ENCODE measurements at places on chromosomes 12 and 14.
A peak's percentile ranks its signal among the peaks of the same experiment; 100 is the strongest.

DNA sequence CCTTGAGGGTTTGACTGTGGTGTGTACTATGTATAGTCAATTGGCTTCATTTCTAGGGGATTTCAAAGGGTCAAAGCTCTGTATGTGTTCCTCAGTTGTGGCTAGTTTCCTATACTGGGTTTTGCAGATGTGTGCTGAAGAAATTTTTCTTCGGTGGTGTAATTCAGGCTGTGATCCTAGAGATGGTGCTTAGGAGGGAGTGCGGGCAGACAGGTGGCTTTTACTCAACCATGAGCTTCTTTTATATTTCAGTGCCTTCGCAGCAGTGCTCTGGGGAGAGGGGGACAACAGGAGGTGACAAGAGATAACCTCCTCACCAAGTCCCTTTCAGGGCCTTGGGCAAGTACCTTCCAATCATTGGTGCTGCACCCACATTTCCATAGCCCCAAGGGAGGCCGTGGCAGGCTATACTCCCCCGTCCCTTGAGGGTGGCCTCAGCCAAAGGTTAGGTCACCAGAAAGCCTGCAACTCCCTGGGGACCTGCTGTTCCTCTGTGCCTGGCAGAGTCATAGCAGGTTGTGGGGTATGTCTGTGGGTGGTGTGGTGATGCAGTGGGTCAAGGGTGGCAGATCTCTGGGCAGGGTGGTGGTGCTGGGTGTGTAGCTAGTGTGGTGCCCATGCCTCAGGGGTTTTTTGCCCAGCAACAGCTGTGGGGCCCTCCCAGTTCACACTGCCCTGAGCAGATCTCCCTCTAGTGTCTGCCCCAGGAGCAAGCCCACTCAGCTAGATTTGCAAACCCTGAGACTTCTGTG, 37.0 kb upstream of the TMX1 start:
- DNase-seq: no peak

GRCh38 chr14:38176379-38176778, 31.3 kb upstream of the SSTR1 start:
- DNase-seq: no peak

DNA sequence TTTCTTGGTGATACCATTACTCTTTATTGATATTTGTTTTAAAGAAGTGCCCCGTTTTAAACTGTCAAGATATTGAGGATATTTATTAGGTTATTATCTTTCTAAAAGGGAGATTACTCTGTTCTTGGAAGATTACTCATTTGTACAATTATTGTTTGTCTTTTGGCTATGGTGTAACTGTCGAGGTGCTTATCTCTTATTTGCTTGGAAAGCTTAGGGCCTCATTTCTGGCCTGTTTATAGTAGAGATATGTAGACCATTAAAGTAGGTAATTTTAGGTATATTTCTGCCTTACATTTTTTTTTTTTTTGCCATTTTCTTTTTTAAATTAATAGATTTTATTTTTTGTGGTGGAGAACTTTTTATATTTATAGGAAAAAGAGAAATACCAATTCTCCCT, 74.2 kb downstream of the KTN1 start:
- DNase-seq: no peak

- DNase-seq: no peak
These were observed 15.7 kb downstream of the NDUFA12 start for GRCh38 chr12:94987801-94988200.

GRCh38 chr12:89392391-89392790, 40.1 kb upstream of the DUSP6 start:
- DNase-seq: no peak

DNA sequence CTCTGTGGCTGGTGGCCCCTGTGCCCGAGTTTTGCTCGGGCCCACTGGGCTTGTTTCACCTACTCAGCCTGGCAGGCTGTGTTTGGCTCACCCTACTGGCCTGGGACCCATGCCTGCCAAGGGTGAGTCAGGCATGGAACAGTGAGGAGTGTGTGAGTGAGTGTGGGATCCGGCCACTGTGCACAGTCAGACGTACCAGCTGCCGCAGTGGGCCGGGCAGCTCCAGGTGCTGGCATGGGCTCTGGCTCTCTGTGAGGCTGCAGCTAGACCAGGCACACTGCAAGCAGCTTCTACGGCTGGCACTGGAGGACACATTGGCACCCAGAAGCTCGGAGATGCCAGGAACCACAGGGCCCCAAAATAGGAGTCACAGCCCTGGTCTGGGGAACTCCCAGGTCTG, 40.6 kb downstream of the HSD17B6 start:
- DNase-seq: no peak

GRCh38 chr12:118368821-118369220, 3.9 kb downstream of the TAOK3 start:
- no peak for DNase-seq

GRCh38 chr14:90332271-90332584, 487 bp upstream of the NRDE2 start:
- DNase-seq: no peak

DNA sequence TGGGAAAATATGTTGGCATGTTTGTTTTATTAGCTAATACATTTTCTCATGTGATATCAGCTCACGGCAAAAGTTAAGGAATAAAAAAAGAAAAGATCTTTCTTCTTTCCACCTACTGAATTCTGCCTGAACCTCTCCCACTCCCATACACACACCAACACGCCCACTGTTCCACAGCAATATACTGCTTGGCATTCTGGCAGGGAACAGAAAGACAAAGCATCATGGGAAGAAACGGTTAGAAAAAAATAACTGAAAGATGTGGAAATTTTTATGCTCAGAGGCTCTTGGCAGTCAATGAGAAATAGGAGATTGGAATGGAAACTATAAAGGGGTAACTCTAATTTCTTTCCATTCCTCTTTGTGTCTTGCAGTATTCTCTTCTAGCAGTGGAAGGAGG, 268.5 kb downstream of the FOXG1 start:
- no peak for DNase-seq

DNA sequence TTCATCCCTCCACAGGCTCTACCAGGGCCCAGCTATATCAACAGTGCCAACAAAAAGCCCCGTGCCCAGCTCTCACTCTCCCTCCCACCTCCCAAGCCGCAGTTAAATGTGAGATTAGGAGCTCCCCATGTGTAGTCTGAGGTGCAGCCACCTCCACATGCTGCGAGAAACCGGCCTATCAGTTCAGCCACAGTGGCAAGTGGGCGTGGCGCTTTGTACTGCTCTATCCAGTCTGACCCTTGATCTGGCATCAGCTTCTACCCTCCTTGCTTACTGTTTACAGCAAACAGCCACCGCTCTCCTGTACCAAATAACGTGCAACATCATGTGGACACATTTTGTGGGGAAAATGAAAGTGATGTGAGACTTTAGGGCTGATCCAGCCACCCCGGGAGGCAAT, 1.7 kb downstream of the PLEK2 start:
- no peak for DNase-seq

DNA sequence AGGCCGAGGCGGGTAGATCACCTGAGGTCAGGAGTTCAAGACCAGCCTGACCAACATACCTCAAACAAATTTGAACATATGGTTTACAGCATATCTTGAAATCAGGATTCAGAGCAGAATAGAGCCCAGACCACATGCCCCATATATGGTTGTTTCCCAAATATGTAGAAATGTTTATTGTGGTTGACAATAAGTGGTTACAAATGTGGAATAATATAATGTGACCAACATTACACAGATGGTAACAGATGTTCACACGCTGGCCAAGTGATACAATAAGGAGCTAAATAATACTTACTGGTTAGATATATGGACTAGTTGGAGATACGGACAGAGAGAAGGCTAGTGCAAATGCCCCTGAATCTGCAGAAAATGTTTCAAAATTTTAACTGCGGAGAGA, 85.3 kb downstream of the MAPKAPK5 start:
- no peak for DNase-seq

GRCh38 chr12:51421266-51421884, 3.3 kb upstream of the SLC4A8 start:
- peak; percentile 83 for DNase-seq

- no peak for DNase-seq
These were observed 323.6 kb downstream of the ZFP36L1 start for GRCh38 chr14:68469208-68469713.

- DNase-seq: no peak
These were observed 29.8 kb downstream of the ERG28 start for GRCh38 chr14:75630695-75631452.

DNA sequence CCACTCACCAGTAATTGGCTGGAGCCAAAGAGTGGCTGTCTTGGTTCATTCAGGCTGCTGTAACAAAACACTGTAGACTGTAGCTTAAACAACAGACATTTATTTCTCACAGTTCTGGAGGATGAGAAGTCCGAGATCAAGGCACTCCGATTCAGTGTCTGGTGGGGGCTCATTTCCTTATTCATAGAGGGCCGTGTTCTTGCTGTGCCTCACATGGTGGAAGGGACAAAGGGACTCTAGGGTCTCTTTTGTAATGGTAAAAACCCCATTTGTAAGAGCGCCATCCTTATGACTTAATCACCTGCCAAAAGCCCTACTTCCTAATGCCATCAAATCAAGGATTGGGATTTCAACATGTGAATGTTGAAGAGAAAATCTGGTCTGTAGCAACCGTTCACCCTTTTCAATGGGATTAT, 34.7 kb upstream of the CDKN3 start:
- no peak for DNase-seq

- DNase-seq: no peak
These were observed 25.0 kb downstream of the LARP4 start for GRCh38 chr12:50425589-50426258.

- peak; percentile 56 for DNase-seq
These were observed 6.4 kb upstream of the GPR68 start for GRCh38 chr14:91250912-91251311.

GRCh38 chr12:27180906-27181505, 63.1 kb upstream of the STK38L start:
- DNase-seq: no peak

GRCh38 chr14:68174446-68174845, 354.9 kb downstream of the RAD51B start:
- DNase-seq: no peak

- DNase-seq: no peak
These were observed 135.3 kb downstream of the SMOC1 start for GRCh38 chr14:70014406-70015095.

DNA sequence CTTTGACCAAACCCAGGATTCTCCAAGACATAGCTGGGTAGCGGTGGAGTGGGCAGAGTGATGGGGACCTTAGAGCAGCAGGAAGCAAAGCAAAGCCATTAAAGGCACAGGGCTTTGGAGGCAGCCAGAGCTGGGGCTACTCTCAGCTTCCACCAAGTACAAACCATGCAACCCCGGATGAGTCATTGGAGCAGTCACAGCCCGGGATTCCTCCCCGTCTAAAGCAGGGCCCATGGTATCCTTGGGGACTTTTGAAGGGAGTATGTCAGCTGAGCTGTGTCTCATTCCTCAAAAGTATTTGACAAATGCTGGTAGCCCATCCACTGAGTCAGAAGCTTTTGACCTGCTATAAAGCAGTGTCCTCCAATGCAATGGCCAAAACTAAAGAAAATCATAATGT, 9.7 kb upstream of the IFI27 start:
- DNase-seq: peak; percentile 89

DNA sequence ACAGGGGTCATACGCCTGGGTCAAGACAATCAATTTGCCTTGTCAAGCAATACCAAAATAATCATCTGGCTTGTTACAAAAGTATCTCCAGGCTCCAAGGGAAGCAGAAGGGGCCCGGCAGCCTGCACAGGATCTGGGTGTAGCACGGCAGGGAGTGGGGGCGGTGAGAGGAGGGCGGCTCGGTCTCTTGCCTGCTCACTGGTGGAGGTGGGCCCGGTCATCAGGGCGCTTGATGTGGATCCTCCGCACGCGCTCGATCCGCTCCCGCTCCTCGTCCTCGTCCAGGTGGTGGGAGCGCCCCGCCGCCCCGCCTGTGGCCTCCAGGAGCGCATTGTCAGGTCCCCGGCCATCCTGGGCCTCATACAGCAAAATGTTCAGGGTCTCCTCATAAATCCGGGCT, 25.7 kb downstream of the KCTD10 start:
- DNase-seq: no peak

GRCh38 chr12:120649442-120650232, 9.2 kb downstream of the CABP1 start:
- DNase-seq: no peak

DNA sequence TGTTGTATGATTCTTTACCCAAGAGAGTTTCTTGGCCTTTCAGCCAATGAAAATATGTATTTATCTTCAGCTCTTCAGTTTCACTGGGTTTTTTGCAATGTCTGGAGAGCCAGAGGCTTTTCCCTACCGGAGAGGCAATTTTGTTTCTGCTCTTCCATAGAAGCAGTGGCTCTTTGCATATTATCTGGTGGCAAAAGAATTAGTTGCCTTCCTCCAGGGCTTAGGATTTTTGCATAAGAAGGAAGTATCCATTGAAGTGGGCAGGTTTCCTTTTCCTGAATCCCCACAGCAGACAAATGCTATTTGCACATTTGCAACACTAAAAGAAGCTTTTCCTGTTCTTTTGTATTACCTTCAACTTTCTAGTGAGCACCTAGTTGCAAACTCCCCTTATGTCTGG, 75.2 kb downstream of the NTS start:
- DNase-seq: no peak

DNA sequence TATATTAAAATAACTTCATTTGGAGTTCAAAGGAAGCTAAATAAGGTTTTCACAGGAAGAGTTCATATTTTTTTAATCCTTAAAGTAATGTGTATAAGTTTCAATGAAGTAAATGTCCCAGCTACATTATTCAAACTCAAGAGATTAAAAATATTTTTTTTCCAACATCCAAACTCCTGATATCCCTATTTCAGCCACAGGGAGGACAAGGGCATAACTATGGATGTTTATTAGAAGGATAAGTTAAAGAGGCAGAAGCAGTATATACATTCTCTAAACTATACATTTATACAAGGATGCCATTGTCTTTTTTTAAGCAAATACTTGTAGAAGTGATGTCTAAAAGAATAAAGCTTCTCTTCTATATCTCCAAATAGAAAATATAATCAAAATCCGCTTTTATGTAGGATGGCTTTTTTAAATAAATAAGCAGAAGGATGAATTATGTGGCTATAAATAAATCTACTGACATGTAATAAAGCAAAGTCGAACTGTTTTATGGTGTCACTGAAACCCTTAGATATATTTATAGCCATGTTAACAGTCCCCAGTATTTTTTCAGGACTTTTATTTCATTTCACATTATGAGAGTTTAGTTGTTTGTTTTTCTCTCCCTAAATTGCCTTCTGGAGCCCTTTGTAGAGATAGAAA, 936.5 kb downstream of the DIO2 start:
- peak; percentile 15 for DNase-seq

DNA sequence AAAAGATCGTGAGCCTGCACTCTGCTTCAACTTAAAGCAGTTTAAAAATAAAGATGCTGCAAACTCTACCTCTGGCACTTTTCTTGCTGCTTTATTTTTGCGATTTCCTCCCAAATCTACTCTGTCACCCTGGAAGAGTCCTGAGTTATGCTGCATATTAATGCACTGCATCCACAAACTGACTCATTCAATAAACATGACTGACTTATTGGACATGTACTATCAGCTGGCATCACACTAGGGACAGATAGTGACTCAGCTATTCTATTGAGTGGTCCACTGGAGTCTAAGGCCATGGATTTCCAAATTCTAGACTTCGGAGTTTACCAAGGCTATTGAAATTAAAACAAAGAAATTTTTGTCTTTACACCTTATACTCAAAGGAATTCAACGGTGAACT, 90.7 kb upstream of the PTPRR start:
- DNase-seq: peak; percentile 7

Measured in GM03348 (cell line).